ENCODE measurements at places on chromosomes 4 and X.

DNA sequence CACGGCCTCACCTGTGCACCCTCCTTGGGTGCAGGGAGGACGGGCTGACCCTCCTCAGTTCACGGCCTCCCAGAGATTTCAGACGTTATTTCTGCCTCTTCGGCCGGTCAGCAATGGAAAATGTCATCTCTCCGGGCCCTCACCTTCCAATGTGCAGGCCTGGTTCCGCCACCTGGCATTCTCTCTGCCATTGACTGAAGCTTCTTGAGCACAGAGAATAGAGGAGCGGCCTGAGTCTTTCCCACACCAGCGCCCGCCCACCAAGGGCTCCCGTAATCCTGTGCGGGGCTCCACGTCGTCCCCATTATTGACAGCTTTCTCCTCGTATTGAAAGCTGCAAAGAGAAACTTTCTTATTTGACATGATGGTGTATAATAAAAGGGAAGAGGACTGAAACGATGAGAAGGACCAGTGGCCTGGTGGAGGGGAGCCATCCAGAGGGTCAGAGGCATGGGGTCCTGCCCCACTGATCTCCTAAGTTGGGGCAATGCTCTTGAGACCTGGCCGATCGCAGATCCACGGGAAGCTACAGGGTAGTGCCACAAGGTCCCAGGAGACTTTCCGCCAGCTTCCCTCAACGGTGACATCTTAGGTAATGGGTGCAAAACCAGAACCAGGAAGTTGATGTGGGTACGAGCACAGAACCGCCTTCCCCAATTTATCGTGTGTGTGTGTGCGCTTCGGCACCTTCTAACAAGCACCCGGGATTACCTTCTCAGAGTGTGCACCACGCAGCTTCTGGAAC is 20.6 kb downstream of the HTRA3 start:
- no peak for DNase-seq

DNA sequence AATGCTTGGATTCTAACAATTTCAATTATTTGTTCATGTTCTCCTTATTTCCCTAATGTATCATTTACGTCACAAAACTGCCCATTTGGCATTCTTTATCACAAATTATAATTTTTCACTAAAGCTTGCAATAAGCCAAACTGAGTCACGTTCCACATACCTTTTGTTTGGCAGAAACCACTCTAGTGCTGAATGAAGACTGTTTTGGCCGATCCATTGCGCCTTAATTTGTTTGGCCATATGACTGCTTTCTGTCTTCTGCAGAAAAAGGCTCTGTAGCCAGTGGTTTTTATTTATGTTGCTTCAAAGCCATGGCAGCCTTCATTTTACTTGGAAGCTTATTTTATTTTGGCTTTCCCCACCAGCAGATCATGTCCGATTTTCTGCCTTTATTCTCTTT is 184.4 kb upstream of the HAND2 start:
- no peak for DNase-seq

GRCh38 chr4:118849867-118850487 is 14.1 kb upstream of the SEC24D start:
- no peak for DNase-seq

DNA sequence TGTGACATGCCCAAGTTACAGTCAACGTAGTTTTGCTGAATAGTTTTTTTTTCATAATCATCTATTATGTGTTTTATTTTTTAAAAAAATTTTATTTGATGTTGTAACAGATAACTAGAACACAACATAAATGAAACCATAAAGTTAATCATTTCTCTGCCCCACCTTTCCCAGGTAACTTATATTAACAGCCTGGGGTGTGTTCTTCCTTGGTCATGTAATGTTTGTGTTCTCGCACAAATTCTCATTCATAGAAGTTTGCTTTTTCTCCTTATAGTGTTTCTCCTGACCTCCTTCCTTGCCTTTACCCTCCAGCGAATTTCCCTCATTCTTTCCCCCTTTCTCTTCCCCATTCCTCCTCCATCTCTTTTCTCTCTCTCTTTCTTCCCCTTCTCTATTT is 214.8 kb downstream of the SOWAHB start:
- DNase-seq: no peak

DNA sequence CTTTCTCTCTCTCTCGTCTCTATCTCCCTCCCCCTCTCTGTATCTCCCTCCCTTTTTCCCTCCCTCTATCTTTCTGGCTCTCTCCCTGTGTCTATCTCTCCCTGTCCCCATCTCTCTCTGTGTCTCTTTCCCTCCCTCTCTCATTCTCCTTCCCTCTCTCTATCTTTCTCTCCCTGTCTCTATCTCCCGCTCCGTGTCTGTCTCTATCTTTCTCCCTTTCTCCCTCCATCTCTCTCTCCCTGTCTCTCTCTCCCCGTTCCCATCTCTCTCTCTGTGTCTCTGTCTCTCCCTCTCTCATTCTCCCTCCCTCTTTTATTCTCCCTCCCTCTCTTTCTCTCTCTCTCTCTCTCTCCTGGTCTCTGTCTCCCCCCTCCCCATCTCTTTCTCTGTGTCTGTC is 22.9 kb downstream of the IL3RA start:
- DNase-seq: no peak
